ENCODE measurements at places on chromosomes 11 and 22. TPM values are rescaled to one million over a fixed set of nuclear protein-coding genes. Genes with fewer than 3 reads are reported as not detected.

Gene SLC6A5
- not detected for total RNA-seq

GRCh38 chr22:47370448-47371262 lies 608.2 kb downstream of the TBC1D22A start:
- no peak overlapping the region for H3K4me3 ChIP-seq
- H3K4me1 ChIP-seq, result no peaks in the 10 kb centered on the region
- H3K27me3 ChIP-seq, result peaks cover 5% of the 10 kb centered on the region
- no peak for DNase-seq

DNA sequence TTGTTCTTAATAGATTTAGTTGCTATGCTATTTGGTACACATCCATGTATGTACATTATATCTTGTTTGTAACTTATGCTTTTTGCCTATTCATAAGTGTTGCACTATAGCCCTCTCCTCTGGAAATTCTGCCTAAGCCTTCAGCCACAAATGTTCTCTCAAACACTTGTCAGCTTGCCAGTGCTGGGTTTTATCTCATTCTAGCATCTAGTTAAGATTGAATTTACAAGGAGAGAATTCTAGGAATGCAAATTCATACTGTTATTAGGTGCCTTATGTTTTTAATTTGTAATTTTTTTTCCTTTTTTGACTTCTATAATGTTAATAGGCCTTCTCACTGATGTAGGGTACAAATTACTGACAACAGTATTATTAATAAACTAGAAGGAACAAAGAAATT lies 14.6 kb upstream of the CTSC start:
- no peaks in the 10 kb centered on the region for H3K36me3 ChIP-seq
- no peaks in the 10 kb centered on the region for H3K27me3 ChIP-seq
- DNase-seq, result no peak
- no peak overlapping the region for H3K4me3 ChIP-seq
- no peak overlapping the region for H3K27ac ChIP-seq

DNA sequence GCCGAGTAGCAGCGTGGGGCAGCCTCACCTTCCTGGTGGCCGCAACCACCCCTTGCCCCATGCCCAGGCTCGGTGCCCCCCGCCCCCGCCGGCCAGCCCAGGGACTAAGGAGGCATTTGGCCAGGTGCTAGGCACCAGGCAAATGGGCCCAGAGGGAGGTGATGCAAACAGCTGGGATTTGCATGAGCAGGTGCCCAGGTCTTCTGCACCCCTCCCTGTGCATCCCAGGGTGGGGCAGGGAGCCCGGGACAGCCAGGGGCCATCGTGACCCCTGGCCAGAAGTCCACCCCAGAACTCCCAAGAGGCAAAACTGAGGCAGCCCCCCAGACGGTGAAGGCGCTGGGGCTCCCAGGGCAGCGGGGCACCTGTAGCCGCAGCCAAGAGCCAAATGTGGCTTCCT lies 18.1 kb downstream of the TRPM5 start:
- H3K27ac ChIP-seq, result no peak overlapping the region
- no peaks in the 10 kb centered on the region for H3K36me3 ChIP-seq
- no peaks in the 10 kb centered on the region for H3K27me3 ChIP-seq
- no peak overlapping the region for H3K4me3 ChIP-seq
- H3K4me1 ChIP-seq, result no peaks in the 10 kb centered on the region

DNA sequence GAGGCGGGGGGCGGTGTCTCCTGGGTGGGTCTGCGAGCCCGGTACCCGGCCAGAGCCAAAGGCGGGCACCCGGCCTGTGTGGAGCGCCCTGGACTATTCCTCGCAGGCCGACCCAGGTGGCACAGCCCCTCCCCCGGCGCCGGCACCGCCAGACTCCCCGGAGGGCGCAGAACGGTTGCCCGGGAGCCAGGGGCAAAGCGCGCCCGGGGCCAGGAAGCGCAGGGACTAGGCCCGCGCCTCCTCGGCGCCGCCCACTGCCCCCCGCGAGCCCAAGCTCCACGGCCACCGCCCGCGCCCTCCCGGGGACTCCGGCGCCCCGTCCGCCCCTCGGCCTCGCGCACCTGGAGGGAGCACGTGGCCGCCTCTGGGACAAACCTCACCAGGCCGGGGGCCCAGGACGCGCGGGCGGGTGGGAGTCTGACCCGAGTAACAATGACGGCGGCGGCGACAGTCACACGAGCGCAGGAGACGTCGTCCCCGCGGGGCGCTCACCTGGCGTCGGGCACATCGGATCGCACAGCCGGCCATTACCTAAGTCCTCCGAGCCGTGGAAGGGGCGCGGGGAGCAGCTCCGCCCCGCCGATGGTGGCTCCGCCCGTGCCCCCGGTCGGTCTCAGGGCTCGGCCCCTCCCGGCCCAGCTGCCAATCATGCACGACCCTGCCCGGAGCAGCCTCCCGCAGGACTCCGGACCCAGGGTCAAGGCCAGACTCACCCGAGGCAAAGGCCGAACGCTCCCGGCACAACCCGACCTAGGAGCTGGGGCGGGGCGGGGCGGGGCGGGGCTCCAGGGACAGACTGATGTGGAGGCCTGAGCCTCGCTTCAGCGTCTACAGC lies 7.4 kb downstream of the PLXNB2 start:
- peaks cover 85% of the 10 kb centered on the region for H3K4me1 ChIP-seq
- no peaks in the 10 kb centered on the region for H3K27me3 ChIP-seq
- DNase-seq, result no peak
- H3K27ac ChIP-seq, result peak overlapping the region; percentile 63

DNA sequence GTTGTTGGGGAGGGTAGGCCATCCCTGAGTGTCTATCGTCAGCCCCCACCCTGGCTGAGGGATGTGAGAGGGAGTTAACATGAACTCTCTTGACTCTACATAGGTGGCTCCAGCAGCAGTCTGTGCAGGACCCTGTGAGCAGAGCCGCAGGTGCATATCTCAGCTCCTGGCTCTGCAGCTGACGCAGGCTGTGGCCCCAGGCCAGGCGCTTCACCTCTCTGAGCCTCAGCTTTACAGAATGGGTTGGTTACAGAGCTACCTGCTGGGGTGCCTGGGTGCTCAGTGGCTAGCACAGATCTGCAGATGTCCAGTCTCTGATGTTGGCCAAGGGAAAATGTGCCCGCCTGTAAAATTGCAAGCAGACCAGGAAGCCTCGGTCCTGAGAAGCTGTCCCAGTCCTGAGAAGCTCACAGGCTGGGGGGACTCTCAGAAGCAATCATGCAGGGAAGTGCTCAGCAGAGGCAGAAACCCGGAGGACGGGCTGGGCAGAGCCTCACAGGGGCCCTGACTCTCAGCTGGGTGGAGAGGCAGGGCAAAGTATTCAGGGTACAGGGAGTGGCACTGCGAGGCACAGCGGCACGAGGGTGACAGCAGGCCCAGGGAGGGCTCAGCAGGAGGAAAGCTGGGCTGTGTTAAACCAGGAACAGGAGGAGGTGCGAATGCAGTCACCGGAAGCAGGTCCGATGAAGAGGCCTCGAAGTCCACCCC lies 15.9 kb upstream of the LRP5 start:
- no peak overlapping the region for H3K27ac ChIP-seq
- peaks cover 10% of the 10 kb centered on the region for H3K4me1 ChIP-seq
- no peak for DNase-seq

GRCh38 chr11:93322207-93322606 lies 8.3 kb upstream of the DEUP1 start:
- no peaks in the 10 kb centered on the region for H3K27me3 ChIP-seq
- no peak for DNase-seq
- H3K4me1 ChIP-seq, result no peaks in the 10 kb centered on the region
- H3K4me3 ChIP-seq, result no peak overlapping the region
- H3K36me3 ChIP-seq, result no peaks in the 10 kb centered on the region
- no peak overlapping the region for H3K27ac ChIP-seq

Gene PRR33
- total RNA-seq, result not detected

- no peak overlapping the region for H3K27ac ChIP-seq
- no peak for DNase-seq
- H3K27me3 ChIP-seq, result no peaks in the 10 kb centered on the region
Observed at GRCh38 chr22:20761536-20761935, 12.4 kb upstream of the SERPIND1 start.

GRCh38 chr22:44667829-44668189 lies 34.2 kb upstream of the PRR5 start:
- H3K27me3 ChIP-seq, result peaks cover 8% of the 10 kb centered on the region
- no peaks in the 10 kb centered on the region for H3K36me3 ChIP-seq
- H3K27ac ChIP-seq, result peak overlapping the region; percentile 76
- no peak for DNase-seq

Gene BEST1
- total RNA-seq, result 9.6 TPM

GRCh38 chr11:67642173-67643120 lies 2.9 kb upstream of the TBX10 start:
- no peak overlapping the region for H3K4me3 ChIP-seq
- DNase-seq, result peak; percentile 36
- H3K4me1 ChIP-seq, result no peaks in the 10 kb centered on the region
- H3K27ac ChIP-seq, result no peak overlapping the region
- no peaks in the 10 kb centered on the region for H3K36me3 ChIP-seq
- peaks cover 15% of the 10 kb centered on the region for H3K27me3 ChIP-seq

DNA sequence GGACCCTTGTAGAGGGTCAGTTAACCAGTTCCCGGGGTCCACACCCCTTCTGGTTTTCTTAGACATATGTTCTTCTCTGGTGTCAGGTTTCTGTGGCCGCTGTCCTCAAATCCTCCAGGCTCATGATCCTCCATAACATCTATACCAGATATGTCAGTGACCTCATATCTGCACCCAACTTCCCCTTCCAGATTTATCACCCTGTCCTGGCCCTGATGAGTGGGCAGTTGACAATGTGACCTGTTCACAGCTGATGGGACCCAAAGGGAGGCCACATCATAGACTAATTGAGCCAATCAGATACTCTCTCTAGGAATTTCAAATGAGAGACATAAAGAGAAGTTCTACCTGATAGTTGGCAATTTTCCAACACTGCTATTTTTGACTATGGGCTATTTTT lies 5.1 kb downstream of the DKK3 start:
- peaks cover 14% of the 10 kb centered on the region for H3K27me3 ChIP-seq
- H3K27ac ChIP-seq, result no peak overlapping the region
- H3K4me3 ChIP-seq, result no peak overlapping the region
- no peak for DNase-seq
- H3K36me3 ChIP-seq, result peaks cover 8% of the 10 kb centered on the region

- no peaks in the 10 kb centered on the region for H3K36me3 ChIP-seq
- H3K27ac ChIP-seq, result no peak overlapping the region
- no peak overlapping the region for H3K4me3 ChIP-seq
- no peak for DNase-seq
Observed at GRCh38 chr11:17414317-17414737, 25.9 kb upstream of the KCNJ11 start.

DNA sequence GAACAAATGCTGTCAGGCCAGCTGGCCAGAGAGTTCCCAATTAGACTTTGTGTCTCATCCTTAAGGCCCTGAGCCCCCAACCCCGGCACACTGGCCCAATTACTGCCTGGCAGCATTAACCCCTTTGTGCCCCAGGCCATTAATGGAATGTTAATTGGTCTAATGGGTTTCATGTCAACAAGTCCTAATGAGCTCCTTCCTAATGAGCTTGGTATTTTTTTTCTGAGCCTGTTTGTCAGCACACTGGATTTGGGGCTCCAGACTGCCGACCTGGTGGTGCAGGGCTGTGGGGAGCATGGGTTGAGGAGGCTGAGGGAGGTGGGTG lies 148.8 kb downstream of the FEZ1 start:
- no peaks in the 10 kb centered on the region for H3K36me3 ChIP-seq
- DNase-seq, result peak; percentile 19
- H3K4me3 ChIP-seq, result no peak overlapping the region
- H3K27me3 ChIP-seq, result no peaks in the 10 kb centered on the region
- H3K4me1 ChIP-seq, result peaks cover 9% of the 10 kb centered on the region

DNA sequence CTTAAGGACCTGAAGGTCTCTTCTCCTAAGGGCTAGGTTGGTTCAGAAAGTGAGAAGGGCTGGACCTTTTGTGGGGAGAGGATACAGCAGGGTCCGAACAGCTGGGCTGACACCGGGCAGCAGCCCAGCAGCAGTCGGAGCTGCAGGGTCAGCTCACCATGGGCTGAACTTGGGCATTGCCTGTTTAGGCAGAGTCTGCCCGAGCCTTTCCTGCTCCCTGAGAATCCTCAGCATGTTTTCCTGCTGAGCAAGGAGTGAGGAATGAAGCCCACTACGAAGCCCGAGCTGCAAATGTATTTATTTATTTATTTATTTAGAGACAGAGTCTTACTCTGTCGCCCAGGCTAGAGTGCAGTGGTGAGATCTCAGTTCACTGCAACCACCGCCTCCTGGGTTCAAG lies 83.9 kb downstream of the PTPRJ start:
- H3K27me3 ChIP-seq, result no peaks in the 10 kb centered on the region
- peaks cover 28% of the 10 kb centered on the region for H3K4me1 ChIP-seq
- H3K4me3 ChIP-seq, result no peak overlapping the region
- peak overlapping the region; percentile 64 for H3K27ac ChIP-seq

Gene DDTL
- 2.5 TPM for total RNA-seq

- DNase-seq, result no peak
- H3K27ac ChIP-seq, result no peak overlapping the region
- H3K4me1 ChIP-seq, result no peaks in the 10 kb centered on the region
- H3K36me3 ChIP-seq, result no peaks in the 10 kb centered on the region
- H3K4me3 ChIP-seq, result no peak overlapping the region
- H3K27me3 ChIP-seq, result peaks cover 11% of the 10 kb centered on the region
Observed at GRCh38 chr22:44617828-44618227, 84.2 kb upstream of the PRR5 start.

DNA sequence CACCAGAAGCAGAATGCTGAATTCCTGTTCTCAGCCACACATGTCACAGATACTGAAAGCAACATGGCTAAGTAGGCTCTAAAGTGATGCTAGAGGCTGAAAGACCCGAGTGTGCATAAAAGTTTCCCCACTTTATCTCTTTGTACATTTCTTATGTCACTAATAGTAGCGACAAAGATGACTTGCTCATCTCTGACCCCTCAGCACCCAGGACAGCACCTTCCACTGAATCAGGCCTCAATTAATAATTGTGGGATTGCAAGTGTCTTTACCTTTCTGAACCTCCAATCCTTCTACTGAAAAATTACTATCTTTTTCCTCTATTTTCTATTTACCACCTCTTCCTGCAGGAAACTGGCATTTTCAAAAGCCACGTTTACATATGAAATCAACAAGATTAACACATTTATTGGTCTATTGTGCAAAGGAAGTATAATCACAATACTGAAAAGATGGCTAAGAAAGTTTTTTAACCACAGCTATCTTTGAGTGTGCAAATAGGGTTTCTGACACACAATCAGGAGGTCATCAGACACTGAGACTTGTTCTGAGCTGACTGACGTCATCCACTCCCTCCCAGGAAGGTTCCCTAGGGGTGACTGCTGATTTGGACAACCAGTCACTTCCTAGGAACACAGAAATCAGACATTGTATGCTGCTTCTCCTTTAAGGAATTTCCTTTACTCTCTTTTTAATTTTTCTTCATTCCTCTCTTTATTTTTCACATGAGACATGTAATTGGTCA lies 213.9 kb upstream of the ISX start:
- H3K4me1 ChIP-seq, result no peaks in the 10 kb centered on the region
- H3K27me3 ChIP-seq, result no peaks in the 10 kb centered on the region
- H3K36me3 ChIP-seq, result no peaks in the 10 kb centered on the region
- DNase-seq, result no peak
- H3K4me3 ChIP-seq, result no peak overlapping the region

Gene FAM89B
- total RNA-seq, result 44.1 TPM

All from upper lobe of right lung (tissue), 1 donor.